ENCODE measurements at places on chromosomes 11 and 22.

GRCh38 chr11:102709201-102709945, 3.8 kb upstream of the MMP27 start:
- DNase-seq, result no peak

DNA sequence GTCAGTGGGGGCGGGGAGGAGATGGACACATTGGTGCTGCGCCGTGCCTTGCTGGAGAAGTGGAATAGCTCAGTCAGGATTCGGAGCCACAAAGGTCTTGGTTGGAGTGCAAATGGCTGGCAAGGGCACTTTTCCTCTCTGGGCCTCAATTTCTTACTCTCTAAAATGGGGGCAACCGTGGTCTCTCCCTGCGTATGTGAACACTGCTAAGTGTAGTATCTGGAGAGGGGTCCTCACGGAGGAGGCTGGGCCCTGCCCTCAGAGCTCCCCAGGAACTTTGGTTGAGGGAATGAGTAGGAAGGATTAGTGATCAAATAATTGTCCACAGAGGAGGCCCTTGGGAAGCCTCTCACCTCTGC, 521 bp downstream of the P2RY6 start:
- no peak for DNase-seq

- DNase-seq, result no peak
Observed at GRCh38 chr11:20640401-20640800, 29.0 kb upstream of the NELL1 start.

DNA sequence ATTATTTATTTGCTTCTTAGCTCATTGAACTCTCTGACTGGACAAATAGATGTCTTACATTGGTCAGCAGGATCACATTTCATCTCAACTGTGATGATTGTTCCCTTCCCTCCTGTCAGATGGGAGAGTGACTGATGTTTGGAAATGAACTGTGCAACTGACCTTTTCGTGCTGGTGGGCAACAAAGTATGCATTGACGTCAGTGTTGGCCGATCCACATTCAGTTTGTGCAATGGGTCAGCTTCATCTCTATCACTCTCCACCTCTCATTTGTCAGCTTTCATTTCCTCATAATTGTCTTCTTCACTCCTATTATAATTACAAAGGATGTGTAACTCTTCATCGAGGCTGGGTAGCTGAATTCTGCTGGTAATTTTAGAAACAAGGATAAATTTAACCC, 71.3 kb downstream of the PPP2R1B start:
- DNase-seq, result no peak

GRCh38 chr11:199782-200181, 6.9 kb downstream of the SCGB1C1 start:
- DNase-seq, result no peak

- DNase-seq, result no peak
Observed at GRCh38 chr11:2728128-2728662, 28.4 kb upstream of the KCNQ1OT1 start.

DNA sequence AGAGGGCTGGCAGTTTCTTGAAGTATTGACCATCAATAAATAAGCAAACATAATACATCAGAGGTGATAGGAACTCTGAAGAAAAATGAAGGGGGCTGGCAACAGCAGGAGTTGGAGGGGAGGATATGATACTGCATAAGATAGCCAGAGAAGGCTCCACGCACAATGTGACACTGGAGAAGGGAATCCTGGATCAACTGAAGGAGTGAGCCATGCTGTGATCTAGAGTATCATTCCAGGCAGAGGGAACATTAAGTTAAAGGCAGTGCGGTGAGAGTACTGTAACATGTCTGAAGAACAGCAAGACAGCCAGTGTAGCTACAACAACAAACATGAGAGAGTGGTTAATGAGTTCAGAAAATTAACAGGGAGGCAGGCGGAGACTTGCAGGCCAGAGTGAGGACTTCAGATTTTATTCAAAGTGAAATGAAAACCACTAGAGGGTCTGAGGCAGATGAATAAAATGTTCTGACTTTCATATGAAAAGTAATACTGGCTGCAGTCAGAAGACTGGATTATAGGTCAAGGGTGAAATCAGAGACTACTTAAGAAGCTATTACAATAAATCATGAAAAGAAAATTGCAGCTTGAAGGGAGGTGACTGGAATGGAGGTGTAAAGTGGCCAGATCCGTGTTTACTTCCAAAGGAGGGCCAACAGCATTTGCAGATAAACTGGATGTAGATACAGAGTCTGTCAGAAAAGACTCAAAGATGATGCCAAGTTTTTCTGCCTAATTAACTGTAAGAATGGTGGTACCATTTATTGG, 49.4 kb downstream of the RRAS2 start:
- DNase-seq, result no peak

DNA sequence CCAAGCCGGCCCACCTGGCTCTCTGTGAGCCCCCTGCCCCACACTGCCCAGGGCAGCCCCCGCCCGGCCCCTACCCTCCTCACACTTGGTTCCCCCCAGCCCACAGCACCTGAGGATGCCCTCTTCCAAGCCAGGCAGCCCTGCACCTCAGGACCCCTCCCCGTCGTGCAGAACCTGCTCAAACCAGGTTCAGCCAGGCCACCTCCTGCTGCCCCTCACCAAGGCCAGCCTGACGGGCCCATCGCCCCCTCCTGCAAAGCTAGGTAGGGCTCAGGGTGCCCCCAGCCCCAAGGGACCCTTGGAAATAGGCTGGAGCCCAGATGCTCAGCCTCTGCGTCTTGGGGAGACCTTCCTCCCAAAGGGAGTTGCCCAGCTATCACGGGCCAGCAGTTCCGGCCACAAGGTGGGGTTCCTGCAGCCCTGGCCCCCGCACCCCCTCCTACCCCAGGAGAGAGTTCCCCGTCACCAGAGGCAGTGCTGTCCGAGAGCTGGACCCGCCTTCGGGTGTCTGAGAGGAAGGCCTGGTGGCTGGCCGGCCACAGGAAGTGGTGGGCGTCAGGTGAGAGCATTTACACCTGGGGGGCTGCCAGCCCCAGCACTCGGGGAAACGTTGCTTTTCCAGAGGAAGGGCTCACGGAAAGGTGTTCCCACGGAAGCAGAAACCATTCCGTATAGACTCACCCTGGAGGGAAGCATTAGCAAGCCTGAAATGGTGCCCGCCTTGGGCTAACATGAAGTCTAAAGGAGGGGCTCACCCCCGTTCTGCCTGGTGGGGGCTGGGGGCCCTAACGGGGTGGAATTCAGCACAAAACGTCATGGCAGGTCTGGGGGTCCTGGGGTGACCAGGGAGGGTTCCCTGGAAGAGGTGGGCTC, 3.2 kb upstream of the SYT8 start:
- DNase-seq, result no peak

GRCh38 chr11:134347441-134347840, 15.7 kb downstream of the GLB1L2 start:
- no peak for DNase-seq

DNA sequence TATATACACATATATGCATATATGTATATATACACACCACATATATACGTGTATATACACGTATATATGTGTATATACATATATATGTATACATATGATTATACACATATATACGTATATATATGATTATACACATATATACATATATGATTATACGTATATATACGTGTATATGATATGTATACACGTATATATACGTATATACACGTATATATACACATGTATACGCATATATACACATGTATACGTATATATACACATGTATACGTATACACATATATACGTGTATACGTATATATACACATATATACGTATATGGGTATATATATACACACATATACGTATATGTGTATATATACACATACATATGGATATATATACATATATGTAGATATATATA, 62.1 kb upstream of the HMGXB4 start:
- DNase-seq, result no peak

GRCh38 chr11:46039990-46040389, 81.3 kb downstream of the PHF21A start:
- DNase-seq, result no peak

- DNase-seq, result no peak
Observed at GRCh38 chr11:66467756-66468155, 1.1 kb downstream of the PELI3 start.

- DNase-seq, result no peak
Observed at GRCh38 chr22:43448048-43448447, 36.2 kb downstream of the MPPED1 start.

DNA sequence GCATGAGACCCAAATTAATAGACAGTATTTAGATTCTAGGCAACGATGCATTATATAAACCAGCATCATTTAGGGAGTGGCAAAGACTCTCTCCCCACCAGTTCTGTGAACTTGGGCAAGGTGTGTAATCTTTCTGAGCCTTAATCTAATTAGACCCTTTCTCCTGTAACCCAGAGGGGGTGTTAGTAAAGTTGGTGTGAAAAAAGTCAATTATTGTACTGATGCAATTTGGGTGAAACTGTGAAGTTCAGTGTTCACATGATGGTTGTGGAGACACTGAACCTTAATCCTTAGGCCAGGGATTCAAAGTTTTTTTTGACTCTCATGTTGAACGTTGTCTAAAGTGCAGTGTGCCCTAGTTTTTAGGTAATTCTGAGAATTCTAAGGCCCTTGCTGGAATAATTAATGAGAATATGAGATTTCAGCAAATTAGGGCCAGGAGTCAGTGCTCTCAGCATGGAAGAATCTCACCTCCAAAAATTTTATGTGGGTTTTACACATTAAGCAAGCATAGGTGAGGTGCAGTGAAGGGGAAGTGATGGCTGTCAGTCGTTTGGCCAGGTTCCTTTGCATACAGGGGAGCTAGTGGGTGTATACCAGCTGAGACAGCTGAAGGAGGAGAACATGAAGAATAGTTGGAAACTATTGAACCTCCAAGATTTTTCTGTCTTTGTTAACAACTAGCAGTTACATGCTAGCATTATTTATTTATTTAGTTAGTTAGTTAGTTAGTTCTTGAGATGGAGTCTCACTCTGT, 94.2 kb downstream of the PTPRJ start:
- DNase-seq, result no peak

GRCh38 chr11:129453293-129453721, 77.7 kb downstream of the BARX2 start:
- no peak for DNase-seq

- DNase-seq, result no peak
Observed at GRCh38 chr11:3964056-3964455, 108.6 kb downstream of the STIM1 start.

DNA sequence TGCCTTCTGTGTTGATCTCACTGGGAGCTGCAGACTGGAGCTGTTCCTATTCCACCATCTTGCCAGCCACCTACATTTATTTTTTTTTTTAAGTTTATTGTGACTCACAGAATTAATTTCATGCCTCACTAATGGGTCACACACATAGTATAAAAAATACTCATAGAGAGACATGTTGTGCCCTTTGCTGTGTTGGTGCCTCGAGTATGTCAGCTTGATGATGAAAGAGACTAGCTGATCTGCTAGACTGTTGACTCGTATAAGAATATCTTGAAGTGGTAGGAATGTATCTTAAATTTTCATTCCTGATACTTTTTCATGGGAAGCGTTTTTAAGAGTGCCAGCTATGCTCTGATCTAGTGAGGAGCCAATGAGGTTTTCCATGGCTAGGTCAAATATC, 28.6 kb upstream of the AMPD3 start:
- DNase-seq, result no peak

- no peak for DNase-seq
Observed at GRCh38 chr11:59429924-59430516, 3.8 kb upstream of the OR5A2 start.

DNA sequence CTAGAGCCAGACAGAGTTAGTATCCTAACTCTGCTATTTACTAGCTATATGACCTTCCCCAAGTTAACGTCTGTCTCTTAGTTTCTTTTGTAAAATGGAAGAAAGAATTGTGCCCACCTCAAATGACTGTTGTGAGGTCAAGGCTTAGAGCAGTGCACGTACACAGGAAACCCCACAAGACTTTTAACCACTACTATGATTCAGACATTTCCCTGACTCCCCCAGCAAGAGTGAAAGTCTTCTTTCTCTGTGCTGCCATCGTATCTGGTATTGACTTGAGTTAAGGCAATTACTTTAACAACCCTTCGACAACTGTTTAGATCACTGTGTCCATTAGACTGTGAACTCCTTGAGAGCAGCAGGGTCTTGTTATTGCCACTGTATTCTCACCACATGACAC, 2.6 kb upstream of the OR52W1 start:
- DNase-seq, result no peak

DNA sequence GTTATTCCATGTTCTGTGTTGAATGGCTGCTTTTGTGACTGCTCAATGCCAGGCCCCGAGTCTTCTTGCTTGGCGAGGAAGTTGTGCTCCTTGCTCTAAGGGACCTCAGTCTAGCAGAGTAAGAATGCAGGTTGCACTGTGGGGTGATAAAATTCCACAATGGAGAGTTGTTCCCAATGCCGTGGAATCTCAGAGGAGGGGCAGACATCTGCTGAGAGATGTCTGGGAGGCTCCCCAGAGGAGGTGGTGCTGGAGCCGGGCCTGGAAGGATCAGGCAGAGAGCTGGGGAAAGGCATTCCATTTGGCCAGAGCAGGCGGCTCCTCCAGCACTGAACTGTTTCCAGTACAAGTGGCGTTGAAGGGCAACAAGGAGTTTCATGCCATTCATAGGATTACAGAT, 55.2 kb downstream of the ST3GAL4 start:
- DNase-seq, result no peak

DNA sequence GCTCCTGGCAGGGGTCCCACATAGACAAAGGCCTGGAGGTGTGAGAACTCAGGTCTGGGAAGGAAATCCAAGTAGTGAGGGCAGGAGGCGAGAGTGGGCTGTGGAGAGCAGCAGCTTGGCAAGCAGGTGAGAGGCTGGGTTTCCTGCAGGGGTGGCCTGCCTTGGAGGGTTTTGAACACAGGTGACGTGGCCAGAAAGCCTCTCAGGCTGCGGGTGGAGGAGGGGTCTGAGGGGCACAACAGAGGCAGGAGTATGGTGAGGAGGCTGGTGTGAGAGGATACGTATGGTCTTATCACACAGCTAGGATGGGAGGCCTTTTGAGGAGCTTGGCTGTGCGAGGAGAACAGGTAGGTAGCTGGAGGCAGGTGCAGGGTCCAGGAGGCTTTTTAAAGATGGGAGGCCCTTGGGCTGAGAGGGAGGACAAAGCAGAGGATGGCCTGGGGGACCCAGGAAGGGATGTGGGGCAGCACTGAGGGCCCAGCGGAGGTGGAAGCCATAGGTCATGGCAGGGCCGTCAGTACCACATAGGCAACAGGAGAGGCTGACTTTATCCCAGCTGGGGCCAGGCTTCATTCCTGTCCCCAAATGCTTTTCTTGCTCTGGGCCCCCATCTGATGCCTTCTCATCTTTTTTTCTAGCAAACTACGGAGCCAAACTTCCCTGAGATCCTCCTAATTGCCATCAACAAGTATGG, 84.4 kb downstream of the MYO7A start:
- DNase-seq, result no peak

- DNase-seq, result no peak
Observed at GRCh38 chr11:82494988-82495432, 238.7 kb downstream of the FAM181B start.

DNA sequence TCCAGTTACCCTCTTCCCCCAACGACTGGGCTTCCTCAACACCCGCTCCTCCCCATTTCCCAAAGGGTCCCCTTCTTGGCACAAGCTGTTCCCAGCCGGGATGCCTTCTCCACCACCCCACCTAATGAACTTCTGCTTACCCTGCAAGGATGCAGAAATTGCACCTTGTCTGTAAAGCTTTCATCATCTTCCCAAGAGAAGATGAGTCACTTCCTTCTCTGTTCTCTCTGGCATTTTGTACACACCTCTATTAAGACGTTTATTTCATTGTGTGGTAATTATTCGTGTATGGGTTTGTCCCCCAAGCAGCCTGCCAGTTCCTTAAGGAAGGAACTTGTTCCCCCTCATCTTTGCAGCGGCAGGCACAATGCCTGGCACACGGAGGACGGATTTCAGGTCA, 351.1 kb downstream of the CADM1 start:
- DNase-seq, result no peak

GRCh38 chr22:30400159-30400558, 3.3 kb downstream of the SEC14L2 start:
- DNase-seq, result no peak

GRCh38 chr11:116535120-116535519, 237.7 kb downstream of the BUD13 start:
- no peak for DNase-seq
